ENCODE measurements at places on chromosomes 7 and 10.

DNA sequence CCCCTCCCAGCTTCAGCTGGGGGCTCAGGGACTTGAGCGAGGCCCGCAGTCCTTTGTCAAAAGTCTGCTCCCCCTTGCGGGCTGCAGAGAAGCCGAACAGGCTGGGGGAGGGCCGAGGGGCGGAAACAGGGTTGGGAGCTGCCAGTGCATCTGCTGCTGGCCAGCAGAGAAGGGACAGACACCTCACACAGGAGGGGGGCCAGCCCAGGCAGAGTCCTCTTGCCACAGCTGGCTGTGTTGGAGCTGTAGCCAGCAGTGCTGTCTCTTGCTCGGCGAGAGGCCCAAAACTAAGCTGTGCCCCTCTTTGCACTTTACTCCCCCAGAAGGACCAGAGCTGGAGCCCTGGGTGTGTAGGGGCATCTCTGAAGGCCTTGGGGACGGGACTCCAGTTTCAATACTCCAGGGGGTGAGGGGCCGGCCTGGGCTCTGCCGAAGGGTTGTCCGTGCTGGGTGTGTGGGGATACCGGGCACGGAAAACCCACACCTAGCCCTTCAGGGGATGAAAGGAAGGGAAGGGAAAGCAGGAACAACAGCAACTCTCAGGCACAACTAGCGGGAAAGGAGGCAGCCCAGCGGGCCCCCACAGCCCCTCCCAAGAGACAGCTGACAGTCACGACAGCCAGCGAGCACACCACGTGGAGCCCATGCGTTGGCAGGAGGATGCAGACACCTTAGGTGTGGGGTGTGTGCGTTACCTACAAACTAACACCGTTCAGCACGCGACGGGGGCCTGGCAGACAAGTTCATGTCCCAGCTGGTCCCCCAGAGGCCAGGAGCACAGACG is 17.8 kb downstream of the YKT6 start:
- no peak for DNase-seq

GRCh38 chr7:110001254-110001938 is 1089.5 kb upstream of the LRRN3 start:
- no peak for DNase-seq

DNA sequence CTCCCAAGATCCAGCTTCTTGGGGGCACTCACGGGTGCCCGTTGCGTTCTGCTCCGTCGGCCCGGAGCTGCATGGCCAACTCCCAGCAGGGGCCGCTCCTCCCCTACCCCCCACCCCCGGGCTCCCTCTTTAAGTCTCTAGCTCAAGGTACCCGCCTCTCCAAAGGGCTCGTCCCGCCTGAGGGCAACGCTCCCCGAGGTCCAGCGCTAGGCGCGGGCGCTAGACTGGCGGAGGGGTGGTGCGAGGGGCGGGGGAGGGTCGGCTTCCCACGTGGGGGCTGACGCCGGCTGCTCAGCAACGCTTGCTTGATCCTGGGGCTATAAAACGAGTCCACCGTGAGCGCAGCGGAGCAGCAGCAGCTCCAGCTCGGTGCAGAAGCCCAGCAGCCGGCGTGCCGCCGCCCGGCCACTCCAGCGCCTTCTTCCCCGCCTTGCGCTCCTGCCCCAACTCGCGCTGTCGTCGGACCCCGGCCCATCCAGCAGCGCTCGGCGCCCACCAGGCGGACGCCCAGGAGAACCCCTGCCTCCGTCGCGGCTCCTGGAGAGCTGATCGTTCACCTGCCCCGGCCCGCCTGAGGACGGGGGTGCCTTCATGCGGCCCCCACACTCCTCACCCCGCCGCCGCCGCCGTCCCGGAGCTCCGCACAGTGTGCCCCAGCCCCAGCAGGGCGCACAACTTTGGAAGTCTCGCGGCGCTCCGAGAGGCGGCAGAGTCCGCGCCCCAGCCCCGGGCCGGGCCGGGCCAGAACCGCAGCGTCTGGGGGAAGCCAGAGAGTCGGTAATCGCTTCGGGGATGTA is at the start of gene ADRA2A:
ADRA2A (plus strand) TSS at position 348 of the 797 bp plus-strand sequence. CDS start 968 bp downstream, outside the sequence.
- DNase-seq: peak; percentile 65

GRCh38 chr10:80351220-80351619 is 5.3 kb downstream of the DYDC1 start:
- no peak for DNase-seq

- no peak for DNase-seq
Measured at GRCh38 chr10:83988435-83988834, 150.9 kb upstream of the GHITM start.

DNA sequence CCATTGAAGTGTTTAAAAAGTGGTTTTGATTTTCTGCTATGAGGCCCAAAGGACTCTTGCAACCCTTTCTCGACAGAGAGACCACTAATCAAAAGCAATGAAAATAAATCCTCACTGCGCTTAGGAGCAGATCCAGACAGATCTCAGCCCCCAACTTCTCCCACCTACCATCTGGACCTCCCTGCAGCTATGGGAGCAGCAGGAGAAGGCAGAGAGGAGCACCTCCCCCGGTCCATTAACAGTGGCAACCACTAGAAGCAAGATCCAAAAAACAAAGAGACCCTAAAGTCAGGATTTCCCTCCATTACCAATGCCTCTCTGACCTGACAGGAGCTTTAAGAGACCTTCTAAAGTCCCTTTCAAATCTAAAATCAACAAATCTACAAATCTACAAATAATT is 99.0 kb upstream of the LSM8 start:
- DNase-seq: no peak

GRCh38 chr10:37754538-37755323 is 102.7 kb downstream of the ZNF248 start:
- DNase-seq: no peak

- DNase-seq: no peak
Measured at GRCh38 chr7:121182902-121183301, 145.9 kb upstream of the WNT16 start.

GRCh38 chr10:63320683-63321082 is 145.1 kb downstream of the JMJD1C start:
- DNase-seq: no peak

GRCh38 chr7:71235253-71235652 is 103.3 kb downstream of the GALNT17 start:
- DNase-seq: no peak

GRCh38 chr10:89327803-89328441 is at the start of gene IFIT3:
Gene IFIT3, plus strand, starts transcription at chr10:89327997. Its CDS starts 77 bp downstream, at chr10:89328074.
- peak; percentile 85 for DNase-seq

- DNase-seq: no peak
Measured at GRCh38 chr7:30246392-30246791, 38.0 kb upstream of the ZNRF2 start.

GRCh38 chr10:19817231-19817933 is 1.1 kb downstream of the PLXDC2 start:
- peak; percentile 69 for DNase-seq

GRCh38 chr10:6128591-6129251 is 39.9 kb downstream of the RBM17 start:
- no peak for DNase-seq

DNA sequence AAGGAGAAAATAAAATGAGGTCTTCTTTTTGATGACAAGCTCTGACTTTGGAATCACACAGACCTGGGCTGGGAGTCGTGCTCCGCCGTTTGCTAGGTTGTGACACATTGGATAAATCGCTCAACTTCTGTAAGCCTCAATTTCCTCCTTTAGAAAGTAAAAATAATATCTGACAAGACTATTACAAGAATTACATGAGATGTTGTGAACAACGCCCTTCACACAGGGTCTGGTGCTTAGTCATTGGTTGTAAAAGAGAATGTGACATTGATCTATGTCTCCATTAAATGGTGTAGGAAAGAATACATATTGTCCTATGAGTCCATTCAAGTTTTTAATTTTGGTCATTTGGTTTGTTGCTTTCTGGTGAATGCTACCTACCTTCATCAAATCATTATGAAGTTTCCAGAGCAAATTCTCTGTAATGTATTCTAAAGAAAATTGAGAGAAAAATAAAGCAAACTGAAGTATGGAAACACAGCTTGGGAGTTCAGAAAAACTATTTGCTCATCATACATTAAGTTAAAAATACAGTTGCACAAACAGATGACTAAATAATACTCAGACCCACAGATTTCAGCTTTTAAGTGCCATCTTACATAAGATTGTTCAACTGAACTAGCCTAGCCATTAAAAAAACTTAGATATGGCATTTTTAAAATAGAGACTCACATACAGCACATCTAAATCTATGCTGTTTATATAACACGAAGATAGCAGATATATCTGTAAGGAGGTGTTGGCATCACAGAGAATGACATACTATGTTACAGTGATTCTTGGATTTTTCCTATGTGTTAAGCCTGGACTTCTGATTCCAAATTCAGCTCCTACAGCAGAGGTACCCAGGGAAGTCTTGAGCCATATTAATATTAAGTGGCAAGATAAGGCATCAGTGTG is 12.3 kb upstream of the ADRB1 start:
- no peak for DNase-seq

- DNase-seq: no peak
Measured at GRCh38 chr7:32072397-32072796, 2.2 kb upstream of the PDE1C start.

DNA sequence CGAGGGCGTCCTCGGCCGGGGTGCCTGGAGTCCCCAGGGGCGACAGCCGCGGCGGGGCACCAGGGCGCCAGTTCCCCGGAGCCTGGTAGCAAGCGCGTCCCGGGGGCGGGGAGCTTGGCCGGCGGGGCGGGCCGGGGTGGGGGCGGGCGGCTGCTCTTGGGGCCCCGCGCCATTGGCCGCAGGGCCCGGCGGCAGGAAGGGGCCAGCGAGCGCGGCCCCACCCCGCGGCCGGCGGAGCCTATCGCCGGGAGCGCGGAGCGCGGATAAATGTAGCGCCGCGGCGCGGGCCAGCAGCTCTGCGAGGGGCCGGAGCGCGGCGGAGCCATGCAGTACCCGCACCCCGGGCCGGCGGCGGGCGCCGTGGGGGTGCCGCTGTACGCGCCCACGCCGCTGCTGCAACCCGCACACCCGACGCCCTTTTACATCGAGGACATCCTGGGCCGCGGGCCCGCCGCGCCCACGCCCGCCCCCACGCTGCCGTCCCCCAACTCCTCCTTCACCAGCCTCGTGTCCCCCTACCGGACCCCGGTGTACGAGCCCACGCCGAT is at the start of gene HHEX:
HHEX (plus strand) TSS at position 293 of the 548 bp plus-strand sequence; CDS start at position 325, 32 bp downstream.
- peak; percentile 39 for DNase-seq

- no peak for DNase-seq
Measured at GRCh38 chr10:60871215-60871614, 72.8 kb downstream of the RHOBTB1 start.

GRCh38 chr7:64744680-64745079 is 49.5 kb upstream of the ZNF138 start:
- DNase-seq: no peak

DNA sequence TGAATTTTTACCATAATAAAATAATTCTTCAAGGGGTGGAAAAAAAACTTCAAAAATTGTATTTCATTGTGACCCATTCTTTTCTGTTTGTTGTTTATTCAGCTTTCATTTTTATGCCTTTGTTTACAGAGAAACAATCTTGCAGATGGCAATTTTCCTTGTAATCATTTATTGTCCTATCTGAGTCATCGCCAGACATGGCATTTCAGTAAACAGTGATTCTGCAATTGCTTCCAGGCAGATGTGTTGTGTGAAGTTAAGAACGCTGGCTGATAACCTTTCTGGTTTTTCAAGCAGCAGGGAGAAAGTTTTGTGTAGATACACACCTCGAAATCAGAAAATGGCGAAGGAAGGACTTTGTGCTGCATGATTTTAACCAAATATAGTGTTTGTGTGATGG is 80.7 kb upstream of the RPA3 start:
- DNase-seq: no peak

- DNase-seq: no peak
Measured at GRCh38 chr10:21556527-21556926, 22.5 kb downstream of the MLLT10 start.

DNA sequence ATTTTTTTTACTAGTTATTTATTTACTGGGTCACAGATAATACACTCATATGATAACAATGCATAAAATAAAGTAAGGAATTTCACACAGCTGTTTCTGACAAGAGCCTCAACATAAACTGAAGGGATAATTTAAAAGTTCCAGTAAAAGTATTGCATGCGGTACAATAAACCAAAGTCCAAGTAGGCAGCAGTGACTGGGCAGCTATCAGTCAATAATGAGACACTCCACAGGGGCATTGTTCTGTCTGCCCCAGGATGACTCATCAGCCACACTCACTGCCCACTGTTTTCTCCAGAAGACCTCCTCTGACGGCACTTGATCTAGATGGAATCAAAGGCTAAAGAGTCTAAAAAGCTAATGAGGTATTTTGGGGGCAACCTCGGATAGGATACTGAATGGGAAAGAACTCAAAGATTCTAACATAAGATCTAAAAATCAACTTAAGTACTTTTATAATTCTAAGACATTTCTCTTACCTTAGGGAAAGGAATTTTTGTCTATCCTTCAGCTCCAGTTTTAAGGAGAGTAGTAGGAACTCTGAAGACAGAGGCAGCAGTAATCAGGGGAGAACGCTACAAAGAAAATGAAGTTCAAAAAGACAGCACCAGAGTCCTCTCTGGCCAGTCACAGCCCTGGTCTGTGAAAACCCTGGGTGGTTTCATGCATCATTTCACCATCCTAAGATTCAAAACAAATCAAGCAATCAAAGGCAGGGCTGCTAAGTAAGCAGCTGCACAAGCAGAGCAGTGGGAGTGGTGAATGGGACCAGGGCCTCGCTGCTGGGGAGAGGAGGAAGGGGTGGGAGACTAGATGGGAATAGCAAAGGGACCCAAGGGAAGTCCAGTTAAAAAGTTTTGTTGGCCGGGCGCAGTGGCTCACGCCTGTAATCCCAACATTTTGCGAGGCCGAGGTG is 175.1 kb downstream of the AVL9 start:
- DNase-seq: no peak

- DNase-seq: no peak
Measured at GRCh38 chr10:72459301-72459700, 104.6 kb upstream of the DNAJB12 start.

DNA sequence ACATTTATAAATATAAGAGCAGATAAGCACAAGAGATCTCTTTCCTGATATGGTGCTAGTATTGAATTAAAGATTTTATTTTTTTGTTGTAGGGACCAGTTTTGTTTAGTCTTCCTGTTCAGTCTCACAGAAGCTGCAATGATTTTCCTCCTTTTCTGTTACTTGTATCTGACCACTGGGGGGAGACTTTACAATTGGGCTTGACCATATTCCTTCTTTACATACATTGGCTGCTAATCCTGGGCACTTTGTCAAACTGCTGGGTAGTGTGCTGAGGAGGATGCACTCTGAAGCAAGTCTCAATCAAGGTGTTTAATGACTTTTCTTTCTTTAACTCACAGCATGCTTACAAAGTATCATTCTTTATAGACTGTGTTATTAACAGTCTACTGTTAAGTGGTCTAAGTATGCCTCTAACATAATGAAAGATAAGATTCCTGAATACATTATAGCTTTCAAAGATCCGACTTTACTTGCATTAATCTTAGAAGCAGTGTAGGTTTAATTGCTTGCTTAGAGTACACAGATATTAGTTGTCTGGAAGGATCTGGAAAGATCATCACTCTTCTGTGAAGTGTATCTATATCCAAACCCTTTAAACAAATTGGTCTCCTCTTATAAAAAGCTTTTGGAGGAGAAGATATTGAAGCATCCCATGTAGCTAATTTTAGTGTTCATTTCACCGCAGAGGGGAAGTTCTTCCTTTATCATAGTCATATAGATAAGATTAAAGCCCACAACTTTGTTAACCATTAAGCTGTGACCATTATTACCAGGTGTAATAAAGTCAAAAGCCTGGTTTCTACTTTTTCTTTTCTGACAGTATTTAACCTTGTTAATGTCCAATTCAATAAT is 3.1 kb downstream of the PALS2 start:
- DNase-seq: peak; percentile 18

GRCh38 chr10:115093286-115093775 is at the start of gene ATRNL1:
Gene ATRNL1, plus strand, starts transcription at chr10:115093365. Its CDS starts 386 bp downstream, at chr10:115093751.
- peak; percentile 91 for DNase-seq

All from right kidney (tissue), 9 donors.